ENCODE measurements at places on chromosomes 2 and 18. TPM values are rescaled to one million over a fixed set of nuclear protein-coding genes. Genes with fewer than 3 reads are reported as not detected.
A peak's percentile ranks its signal among the peaks of the same experiment; 100 is the strongest.

Gene DSC3
- total RNA-seq = under 0.01 TPM

Gene PPP1R1C
- 0.28 TPM for total RNA-seq

Gene RGPD4
- total RNA-seq = not detected

Gene MYCN
- total RNA-seq = not detected

Gene C2orf15
- under 0.01 TPM for total RNA-seq

Gene RMND5A
- 17.8 TPM for total RNA-seq

Gene ARHGAP28
- total RNA-seq = 3.8 TPM

Gene PDE6D
- total RNA-seq = 13.8 TPM

Gene STRN
- 23.3 TPM for total RNA-seq

Gene AGXT
- not detected for total RNA-seq

Gene KANSL1L
- total RNA-seq = 8.1 TPM

DNA sequence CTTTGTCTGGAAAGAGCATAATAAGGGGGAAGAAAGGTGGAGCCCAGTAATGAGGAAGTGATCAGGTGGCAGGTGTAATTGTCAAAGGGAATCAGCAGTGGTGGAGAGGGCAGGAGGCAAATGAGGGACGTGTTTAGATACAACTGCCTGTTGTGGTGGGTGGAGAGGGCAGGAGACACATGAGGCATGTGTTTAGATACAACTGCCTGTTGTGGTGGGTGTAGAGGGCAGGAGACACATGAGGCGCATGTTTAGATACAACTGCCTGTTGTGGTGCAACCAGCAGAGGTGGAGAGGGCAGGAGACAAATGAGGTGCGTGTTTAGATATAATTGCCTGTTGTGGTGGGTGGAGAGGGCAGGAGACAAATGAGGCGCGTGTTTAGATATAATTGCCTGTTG is 173.1 kb downstream of the ANKRD30B start:
- H3K36me3 ChIP-seq = no peaks in the 10 kb centered on the region
- no peaks in the 10 kb centered on the region for H3K4me1 ChIP-seq
- H3K27me3 ChIP-seq = no peaks in the 10 kb centered on the region
- no peak for DNase-seq
- no peak overlapping the region for H3K27ac ChIP-seq
- H3K4me3 ChIP-seq = no peak overlapping the region

DNA sequence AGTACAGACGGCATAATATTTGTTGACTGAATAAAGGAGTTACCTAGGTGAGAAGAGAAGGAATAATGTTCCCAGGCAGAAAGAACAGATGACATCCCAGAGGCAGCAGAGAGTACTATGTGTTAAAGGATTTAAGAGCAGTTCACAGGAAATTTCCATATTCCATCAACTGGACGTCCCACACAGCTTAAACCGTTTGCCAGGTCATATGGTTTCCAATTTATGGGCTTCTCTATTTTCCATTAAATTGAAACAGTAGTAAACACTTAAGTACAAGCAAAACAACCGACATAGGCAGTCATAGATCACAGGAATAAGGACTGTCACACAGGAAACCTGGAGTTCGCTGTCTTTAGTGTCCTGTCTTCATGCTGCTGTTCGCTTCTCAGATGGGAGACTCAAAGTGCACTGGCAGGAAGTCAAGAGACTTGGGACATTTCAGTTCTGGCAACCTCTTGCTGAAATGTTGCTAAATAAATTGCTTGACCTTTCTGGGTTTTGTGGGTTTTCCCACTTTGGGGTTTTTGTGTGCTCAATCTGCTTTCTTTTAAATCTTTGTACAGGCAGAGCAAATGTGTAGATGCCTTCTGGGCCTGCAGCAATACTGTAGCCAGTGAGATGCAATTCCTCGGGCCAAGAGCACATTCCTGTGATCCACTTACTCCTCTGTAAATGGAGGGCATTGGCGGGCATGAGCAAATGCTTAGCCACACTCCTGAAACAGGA is 5.8 kb upstream of the PIEZO2 start:
- no peak for DNase-seq
- no peak overlapping the region for H3K4me3 ChIP-seq
- peaks cover 2% of the 10 kb centered on the region for H3K4me1 ChIP-seq
- no peaks in the 10 kb centered on the region for H3K36me3 ChIP-seq

- no peak overlapping the region for H3K4me3 ChIP-seq
Observed at GRCh38 chr2:241412144-241412543, 56.1 kb downstream of the FARP2 start.

- peaks cover 27% of the 10 kb centered on the region for H3K27me3 ChIP-seq
- H3K36me3 ChIP-seq = no peaks in the 10 kb centered on the region
- no peak overlapping the region for H3K4me3 ChIP-seq
- no peak for DNase-seq
- no peaks in the 10 kb centered on the region for H3K4me1 ChIP-seq
- no peak overlapping the region for H3K27ac ChIP-seq
Observed at GRCh38 chr2:85952196-85952734, 63.5 kb upstream of the ST3GAL5 start.

DNA sequence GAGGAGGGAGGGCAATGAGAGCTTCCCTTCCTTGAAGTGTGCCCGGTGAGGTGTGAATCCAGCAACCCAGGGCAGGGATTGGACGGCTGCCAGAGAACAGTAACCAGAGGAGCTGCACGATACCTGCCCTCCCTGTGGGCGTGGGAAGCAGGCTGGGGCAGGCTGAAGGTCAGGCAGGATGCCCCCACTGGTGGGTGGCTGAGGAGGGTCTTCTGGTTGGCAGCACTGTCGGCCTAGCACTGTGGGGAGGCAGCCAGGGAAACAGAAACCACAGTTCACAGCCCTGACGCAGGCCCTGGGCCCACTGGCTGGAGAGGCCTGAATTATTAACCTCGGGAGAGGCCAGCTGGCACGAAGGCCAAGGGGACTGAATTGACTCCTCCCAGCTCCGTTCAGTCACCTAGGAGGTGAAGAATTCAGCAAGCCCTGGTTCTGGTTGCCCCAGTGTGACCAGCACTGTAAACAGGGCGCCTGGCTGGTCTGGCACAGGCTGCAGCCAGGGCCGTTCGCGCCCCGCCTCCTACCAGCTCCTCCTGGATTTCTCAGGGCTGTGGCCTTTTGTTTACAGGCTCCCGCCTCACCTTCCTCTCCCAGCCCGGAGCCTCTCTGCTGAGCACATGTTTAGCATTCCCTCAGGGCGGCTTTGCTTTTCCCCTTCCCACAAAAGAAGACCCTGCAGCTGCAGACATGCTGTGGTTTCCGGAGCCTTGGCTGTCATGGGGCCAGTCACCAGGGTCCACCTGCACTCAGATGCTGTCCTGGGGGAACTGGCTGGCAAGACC is 97.8 kb downstream of the B3GNT2 start:
- no peaks in the 10 kb centered on the region for H3K36me3 ChIP-seq
- H3K27me3 ChIP-seq = peaks cover 10% of the 10 kb centered on the region

DNA sequence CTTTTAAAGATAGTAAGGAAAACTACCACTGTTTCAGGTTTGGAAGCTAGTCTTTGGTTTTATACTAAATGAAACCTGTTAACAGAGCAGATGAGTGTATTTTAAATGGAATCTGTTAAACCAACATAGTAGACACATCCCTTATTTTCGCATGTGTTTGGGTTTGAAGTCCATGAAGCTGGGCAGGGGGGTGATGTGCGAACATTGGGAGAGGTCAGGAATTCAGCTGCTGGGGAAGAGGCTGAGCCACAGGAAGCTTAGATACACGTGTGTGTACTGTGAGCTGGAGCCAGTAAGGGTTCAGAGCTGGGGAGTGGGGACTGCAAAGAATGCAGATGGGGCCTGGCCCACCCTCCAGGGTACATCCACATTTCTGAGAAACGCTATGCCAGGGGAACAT is 176.9 kb downstream of the VAPA start:
- no peak for DNase-seq
- H3K4me3 ChIP-seq = no peak overlapping the region
- H3K27me3 ChIP-seq = peaks cover 8% of the 10 kb centered on the region

DNA sequence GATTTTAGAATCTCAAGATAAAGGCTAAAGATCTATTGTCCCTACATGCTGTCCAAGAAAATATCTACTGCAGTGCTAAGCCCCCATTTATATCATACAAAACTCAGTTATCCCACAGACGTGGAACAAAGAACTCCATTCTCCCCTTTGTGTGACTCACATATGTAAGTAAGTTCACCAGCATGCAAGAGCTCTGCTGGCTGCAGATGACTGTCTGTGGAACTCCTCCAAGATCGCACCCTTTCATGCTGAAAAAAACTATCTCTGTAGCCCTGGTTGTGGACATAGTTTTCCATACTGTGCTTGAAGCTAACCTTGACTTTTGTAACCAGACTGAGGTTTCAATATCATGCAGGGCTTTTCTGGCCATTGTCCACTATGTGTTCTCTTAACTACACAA is 207.1 kb downstream of the ZNF521 start:
- no peak overlapping the region for H3K27ac ChIP-seq
- no peak overlapping the region for H3K4me3 ChIP-seq
- H3K4me1 ChIP-seq = peaks cover 4% of the 10 kb centered on the region
- peak; percentile 92 for DNase-seq
- no peaks in the 10 kb centered on the region for H3K36me3 ChIP-seq

DNA sequence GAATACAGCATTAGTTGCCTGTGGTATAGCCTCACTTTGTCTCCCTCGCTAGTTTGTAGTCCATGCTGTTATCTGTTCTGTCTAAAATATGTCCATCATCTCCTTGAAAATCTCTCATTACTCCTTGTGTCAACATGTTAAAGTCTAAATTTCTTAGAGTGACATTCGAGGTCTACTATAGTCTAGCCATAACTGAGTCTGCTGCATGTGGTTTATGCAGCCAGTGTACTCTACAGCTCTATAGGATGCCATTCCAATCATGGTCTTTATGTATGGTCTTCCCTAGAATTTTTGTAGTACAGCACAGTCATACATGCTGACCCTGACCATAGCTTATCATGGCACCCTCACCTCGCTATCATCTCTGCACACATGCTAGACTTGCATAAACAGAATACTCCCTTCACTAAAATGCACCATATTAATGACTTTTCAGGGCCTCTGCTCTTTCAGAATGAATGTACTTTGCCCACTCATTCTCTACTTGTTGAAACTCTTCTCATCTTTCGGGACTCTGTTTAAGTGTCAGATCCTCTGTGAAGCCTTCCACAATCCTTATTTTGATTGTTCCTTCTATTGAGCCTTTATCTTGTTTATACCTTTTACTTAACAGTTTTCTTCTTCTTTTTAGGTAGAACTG is 12.8 kb downstream of the TANK start:
- no peak overlapping the region for H3K4me3 ChIP-seq
- H3K36me3 ChIP-seq = peaks cover 6% of the 10 kb centered on the region

GRCh38 chr2:118854507-118855345 is 7.3 kb upstream of the EN1 start:
- no peak overlapping the region for H3K27ac ChIP-seq
- DNase-seq = no peak
- H3K36me3 ChIP-seq = no peaks in the 10 kb centered on the region
- no peaks in the 10 kb centered on the region for H3K4me1 ChIP-seq

GRCh38 chr2:6986912-6987361 is 69.7 kb downstream of the RNF144A start:
- no peak for DNase-seq
- no peaks in the 10 kb centered on the region for H3K36me3 ChIP-seq
- H3K4me1 ChIP-seq = no peaks in the 10 kb centered on the region
- no peaks in the 10 kb centered on the region for H3K27me3 ChIP-seq
- H3K4me3 ChIP-seq = no peak overlapping the region

DNA sequence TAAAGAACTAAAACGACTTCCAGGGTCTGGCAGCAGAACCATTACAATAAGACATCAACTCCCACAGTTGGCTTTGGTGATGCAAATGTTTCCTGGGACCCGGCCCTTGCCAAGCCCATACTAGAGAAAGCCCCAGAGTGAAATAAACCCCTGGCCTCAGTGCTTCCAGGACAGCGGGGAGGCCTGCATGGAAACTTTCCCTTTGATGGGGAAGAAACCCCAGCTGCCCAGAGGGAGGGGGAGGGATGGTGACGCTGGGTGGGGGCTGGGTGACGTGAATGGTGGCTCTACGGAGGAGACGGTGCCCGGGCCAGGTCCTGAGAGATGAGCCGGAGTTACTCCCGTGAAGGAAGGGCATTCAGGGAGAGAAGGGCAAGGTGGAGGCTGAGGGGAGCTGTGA is 27.5 kb downstream of the INHBB start:
- H3K36me3 ChIP-seq = no peaks in the 10 kb centered on the region
- DNase-seq = no peak
- no peak overlapping the region for H3K4me3 ChIP-seq

DNA sequence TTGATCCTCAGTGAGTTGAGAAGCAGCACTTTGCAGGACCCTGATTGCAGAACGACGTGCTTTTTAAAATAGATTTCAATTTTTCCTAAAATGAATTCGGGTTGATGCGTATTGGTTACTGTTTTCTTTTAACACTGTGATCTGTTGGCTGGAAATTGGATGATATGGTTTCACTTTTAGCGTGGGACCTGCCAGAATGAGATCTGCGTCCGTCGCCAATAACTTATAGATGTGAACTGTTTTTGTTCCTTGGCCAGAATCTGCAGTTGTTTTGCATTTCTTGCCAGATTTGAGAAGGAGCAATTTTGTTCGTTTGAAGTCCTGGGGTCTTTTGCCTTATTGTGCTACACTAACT is 703 bp downstream of the UGGT1 start:
- H3K4me3 ChIP-seq = peak overlapping the region; percentile 92
- peaks cover 2% of the 10 kb centered on the region for H3K36me3 ChIP-seq
- H3K27me3 ChIP-seq = no peaks in the 10 kb centered on the region
- peak; percentile 31 for DNase-seq

DNA sequence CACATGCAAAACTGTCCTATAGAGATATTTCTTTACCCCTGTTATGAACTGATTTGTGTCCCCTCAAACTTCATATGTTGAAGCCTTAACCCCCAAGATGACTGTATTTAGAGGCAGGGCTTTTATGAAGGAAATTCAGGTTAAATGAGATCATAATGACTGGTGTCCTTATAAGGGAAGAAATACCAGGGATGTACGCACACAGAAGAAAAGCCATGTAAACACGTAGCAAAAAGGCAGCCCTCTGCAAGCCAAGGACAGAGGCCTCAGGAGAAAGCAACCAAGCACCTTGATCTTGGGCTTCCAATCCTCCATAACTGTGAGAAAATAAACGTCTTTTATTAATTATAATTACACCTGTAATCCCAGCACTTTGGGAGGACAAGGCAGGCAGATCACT is 101.3 kb upstream of the NDUFV2 start:
- H3K27me3 ChIP-seq = no peaks in the 10 kb centered on the region
- H3K27ac ChIP-seq = peak overlapping the region; percentile 32
- H3K4me1 ChIP-seq = peaks cover 19% of the 10 kb centered on the region

GRCh38 chr2:52269696-52270485 is 1238.0 kb upstream of the NRXN1 start:
- H3K36me3 ChIP-seq = no peaks in the 10 kb centered on the region
- peak; percentile 80 for DNase-seq

DNA sequence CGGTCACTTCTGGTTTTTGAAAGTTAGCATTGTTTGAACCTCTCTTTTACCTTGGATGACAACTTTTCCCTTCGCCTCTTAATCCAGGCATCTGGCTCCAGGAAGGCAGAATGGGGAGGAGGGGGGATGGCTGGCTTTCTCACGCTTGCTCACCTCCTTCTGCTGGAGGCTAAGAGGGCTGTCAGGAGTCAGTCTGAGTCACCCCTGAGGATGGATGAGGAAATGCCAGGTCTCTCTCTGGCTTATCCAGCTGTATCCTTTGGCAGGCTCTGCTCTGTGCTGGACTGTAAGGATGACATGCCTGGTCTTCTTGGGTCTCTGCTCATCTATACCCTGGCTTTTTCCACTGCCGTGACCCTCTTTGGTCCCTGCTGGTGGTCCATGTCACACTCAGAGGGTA is 142.9 kb upstream of the GYPC start:
- H3K27ac ChIP-seq = no peak overlapping the region
- no peak overlapping the region for H3K4me3 ChIP-seq
- peak; percentile 14 for DNase-seq
- no peaks in the 10 kb centered on the region for H3K4me1 ChIP-seq

Data from IMR-90 (cell line).